ENCODE measurements at places on chromosomes 7 and 10.
A peak's percentile ranks its signal among the peaks of the same experiment; 100 is the strongest.

DNA sequence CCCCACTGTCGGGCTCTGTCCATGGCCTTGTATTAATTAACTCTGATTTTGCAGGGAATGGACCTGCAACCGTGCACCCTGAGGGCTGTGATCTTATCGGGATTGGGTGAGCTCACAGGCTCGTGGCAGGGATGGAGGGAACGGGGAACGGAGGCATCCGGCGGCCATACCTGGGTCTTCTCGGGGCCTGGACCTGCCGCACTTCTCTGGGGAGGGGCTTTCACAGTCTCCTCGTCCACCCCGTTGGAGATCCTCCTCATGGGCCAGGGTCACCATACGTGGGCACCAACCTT, 57.5 kb upstream of the SHH start:
- DNase-seq = no peak

GRCh38 chr10:98446151-98446660, 529 bp downstream of the HPS1 start:
- peak; percentile 82 for DNase-seq

DNA sequence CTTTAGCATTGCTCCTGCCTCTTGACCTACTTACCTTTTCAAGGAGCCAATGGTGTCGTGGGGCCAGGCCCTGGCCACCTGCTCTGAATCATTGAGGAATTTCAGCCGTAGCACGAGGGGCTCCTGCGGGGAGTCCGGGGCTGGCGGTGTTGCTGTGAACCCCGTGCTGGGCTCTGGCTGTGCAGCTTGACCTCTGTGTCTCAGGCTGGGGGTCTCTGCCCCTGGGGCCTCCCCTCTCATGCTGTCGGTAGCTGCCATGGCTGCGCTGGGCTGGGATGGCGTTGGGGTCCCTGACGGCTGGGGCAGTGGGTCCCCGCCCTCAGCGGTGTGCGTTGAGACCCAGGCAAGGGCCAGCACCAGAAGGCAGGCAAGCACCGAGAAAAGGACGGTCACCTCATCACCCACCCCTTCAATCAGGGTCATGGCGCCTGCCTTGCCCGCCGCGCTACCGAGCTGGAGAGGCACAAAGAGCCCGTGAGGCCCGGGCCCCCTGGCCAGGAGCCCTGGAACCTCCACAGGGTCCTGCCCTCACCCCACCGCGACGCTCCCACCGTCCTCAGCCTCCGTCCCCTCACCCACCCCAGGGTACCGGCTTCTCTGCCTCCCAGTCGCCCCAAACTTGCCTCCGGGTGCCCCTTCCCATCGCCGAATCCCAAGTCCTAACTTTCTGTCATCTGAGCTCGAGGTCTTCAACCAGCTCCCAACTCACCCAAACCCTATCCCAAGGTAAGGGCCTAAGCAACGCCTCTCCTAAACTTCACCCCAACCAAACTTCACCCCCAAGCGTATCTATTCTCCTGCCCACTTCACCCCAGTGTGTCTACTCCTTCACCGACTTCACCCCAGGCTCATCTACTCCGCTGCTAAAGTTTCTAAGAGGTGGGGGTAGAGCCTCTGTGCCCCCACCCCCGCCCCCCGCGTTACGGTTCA, 887 bp downstream of the TMUB1 start:
- DNase-seq = no peak

- DNase-seq = no peak
These were observed 73.9 kb downstream of the SH3PXD2A start for GRCh38 chr10:103781329-103782061.

GRCh38 chr10:85922356-85923129, 444.1 kb downstream of the GRID1 start:
- no peak for DNase-seq

- DNase-seq = no peak
These were observed 84.1 kb downstream of the MDFIC start for GRCh38 chr7:115005953-115006352.

DNA sequence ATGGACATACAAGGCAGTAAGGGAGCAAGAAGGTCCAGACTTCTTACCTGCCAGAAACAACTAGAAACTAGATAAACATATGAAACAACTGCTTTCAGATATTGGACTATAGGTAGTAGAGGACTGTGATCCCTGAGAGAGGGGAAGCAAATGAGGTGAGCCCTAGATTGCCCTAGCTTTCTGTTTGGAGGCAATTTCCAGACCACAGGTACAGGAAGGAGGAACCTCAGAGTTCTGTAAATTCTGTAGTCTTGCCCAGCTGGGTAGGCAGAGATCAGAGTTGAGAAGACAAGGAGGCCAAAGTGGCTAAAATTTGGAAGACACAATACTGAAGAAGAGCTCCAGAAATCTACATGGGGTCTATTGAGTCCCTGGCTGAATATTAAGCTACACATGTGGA, 21.0 kb downstream of the CDK6 start:
- no peak for DNase-seq

- no peak for DNase-seq
These were observed 234.5 kb downstream of the TCERG1L start for GRCh38 chr10:131077031-131077430.

DNA sequence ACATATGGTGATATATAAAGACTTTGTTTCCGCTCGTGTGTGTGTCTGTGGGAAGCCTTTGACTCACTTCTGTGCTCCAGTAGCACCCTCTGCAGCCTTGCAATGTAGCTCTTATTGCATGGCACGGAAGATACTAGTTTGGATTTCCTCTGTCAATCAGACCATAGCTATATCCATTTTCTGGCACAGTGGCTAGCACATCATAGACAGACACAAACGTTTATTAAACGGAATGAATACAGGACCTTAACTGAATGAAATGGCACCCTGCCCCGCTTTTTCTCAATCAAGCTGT, 124.0 kb upstream of the PTPN20 start:
- no peak for DNase-seq

DNA sequence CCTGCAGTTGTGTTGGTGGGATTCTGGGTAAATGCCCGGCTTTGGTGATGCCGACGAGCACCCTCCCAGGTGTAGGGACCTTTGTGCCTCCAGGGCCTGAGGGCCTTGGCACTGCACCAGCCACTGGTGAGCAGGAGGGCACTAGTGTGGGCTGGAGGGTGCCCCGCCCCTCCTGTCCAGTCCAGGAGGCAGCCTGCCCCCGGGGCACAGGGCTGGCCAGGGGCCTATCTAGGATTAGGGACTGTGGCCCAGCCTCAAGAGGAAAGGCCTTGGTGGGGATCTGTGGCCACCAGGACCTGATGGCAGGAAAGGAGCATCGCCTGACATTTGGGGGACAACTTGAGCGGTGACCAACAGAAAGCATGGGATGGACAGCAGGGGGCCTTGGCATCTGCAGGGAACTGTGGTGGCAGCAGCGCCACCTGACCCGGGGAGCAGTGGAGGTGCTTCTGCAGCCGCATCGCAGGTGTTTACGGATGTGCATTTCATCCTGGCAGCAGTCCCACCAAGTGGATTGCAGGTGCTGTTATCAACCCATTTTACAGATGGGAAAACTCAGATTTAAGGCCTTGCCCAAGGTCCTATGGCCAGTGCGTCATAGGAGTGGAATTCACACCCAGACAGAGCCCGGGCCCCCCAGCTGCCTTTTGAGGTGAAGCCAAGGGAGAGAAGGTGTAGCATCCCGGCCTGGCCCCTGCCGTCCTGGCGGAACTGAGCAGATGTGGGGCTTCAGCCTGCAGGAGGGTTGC, 11.1 kb downstream of the ZNF316 start:
- no peak for DNase-seq

GRCh38 chr10:69639291-69640195, 9.5 kb downstream of the FAM241B start:
- peak; percentile 54 for DNase-seq

DNA sequence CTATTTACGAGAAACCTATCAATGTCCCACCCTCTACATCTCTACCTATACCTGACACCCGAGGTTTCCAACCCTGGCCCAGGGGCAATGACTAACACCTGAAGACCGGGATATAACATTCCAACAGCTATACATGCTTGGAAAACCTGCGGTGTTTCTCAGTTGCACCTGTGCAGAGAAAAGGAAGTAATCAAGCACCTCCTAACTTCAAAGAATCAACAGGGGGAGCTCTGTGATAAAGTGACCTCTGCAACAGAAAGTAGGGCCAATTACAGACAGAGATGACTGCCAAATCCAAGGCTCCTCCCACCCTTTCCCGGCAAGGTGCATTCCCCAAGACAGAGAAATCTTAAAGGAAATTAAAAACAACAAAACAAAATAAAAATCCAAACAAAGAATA, 41.3 kb downstream of the CCDC6 start:
- DNase-seq = no peak
